Stimulated activated CD4-positive, alpha-beta T cell treated with anti-CD3 and anti-CD28 coated beads, Interleukin-15, amount 100 ng/mL, for 24 hours (primary cell): ENCODE measurements at places on chromosomes 5 and 9.

- no peak for DNase-seq
These were observed 847.7 kb downstream of the MAT2B start for GRCh38 chr5:164353155-164353554.

- no peak for DNase-seq
These were observed 7.9 kb upstream of the ENTREP1 start for GRCh38 chr9:69317081-69317480.

- no peak for DNase-seq
These were observed 133.3 kb upstream of the DPYSL3 start for GRCh38 chr5:147643142-147643541.

DNA sequence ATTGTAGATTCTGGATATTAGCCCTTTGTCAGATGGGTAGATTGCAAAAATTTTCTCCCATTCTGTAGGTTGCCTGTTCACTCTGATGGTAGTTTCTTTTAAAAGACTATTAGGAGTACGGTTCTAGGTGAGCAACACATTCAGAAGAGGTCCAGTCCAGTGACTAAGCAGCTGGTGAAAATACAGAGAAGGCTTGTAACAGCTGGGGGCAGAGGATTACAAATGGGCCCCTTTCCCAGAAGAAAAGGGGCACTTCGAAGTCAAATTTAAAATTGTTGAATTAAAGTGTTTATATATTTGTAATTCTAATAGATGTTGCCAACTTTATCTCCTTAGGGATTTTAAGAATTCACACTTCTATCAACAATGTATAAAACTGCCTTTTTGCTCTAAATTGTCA, 720.5 kb downstream of the TLE4 start:
- no peak for DNase-seq

GRCh38 chr9:81718244-81718643, 28.9 kb upstream of the TLE1 start:
- DNase-seq = no peak

DNA sequence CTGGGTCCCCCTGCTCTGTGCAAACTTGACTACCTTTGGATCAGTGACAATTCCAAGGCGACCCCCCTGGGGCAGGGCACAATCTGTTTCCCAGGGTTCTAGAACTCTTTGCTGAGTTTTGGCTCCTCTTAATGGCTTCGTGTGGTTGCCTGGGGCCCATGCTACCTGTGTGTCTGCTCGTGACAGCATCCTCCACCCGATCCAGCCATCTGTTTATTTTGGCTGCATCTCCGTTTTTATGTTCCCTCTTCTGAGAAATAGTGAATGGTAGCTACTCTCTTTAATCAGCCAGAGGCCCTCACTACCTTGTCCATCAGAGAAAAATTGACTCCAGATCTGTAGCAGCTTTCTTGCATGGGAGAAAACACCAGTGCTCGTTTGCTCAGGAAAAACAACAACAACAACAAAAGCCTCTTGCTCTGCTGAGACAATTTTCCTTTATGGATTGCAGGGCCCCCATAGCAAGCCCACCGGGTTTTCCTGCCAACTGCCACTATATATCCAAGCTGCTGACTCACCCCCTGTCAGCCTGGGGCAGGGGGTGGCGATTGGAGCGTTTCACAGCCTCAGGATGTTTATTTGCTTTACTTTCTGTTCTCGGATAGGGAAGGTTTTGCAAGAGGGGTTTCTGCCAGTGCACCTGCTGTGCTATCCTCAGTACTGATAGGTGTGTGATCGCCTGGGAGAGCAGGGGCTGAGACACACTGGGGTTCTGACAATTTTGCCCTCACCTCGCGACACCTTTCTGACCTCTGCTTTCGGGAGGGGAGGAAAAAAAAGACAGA, 607.8 kb downstream of the BNC2 start:
- no peak for DNase-seq

GRCh38 chr5:132965120-132965519, 1.7 kb upstream of the AFF4 start:
- no peak for DNase-seq

DNA sequence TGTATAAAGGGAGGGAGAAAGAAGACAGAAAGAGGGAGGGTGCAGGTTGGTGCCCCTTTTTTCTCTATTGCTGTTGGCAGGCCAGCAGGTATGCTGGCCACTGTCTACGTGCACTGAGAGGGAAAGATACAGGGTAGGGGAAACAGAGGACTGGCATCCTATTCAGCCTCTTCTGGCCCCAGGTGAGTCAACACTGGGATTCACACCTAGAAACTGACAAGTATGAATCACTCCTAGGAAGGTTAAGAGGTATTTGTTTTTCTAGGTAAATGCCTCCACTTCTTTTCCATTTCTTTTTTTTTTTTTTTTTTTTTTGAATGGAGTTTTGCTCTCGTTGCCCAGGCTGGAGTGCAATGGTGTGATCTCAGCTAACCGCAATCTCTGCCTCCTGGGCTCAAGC, 2.8 kb upstream of the UBAP1 start:
- DNase-seq = no peak

DNA sequence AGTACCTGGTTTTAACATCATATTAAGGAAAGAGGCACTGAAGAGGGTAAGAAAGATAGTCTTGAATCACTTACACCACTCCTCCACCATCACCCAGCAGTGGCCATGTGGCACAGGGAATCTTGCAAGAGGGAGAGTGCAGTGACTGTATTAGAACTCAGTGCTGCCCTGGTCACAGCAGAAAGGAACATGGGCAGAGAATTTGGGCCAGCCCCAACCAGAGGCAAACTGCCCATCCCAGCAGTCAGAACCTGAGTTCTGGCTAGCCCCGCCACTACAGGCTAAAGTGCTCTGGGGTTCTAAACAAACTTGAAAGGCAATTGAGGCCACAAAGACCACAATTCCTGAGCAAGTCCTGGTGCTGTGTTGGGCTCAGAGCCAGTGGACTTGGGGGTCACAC, 16.7 kb upstream of the EFNA5 start:
- no peak for DNase-seq

DNA sequence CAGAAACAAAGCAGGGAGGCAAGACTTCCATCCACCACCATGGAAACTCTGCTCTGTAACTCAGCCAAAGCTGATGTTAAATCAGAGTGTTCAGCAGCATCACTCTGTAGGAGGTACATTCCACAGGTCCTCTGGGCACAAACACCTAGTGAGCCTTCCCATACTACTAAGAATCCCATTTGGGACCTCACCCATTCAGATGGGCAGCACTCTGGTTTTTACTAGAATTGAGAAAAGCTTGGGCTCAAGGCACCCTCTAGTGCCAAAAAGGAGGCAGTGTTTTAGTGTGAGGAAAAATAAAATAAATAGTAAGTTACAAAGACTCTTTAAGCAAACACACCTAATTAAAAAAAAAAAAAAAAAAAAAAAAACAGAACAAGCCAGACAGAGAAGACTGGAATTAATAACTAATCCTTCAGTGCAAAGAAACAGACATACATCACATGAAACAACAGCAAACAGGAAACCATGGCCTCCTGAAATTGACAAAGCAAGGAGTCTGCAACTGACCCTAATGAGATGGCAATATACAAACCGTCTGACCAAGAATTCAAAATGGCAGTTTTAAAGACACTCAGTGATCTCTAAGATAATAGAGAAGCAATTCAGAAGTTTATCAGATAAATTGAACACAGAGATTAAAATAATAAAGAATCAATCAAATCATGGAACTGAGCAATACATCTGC, 159.5 kb downstream of the GNA14 start:
- DNase-seq = no peak

- DNase-seq = no peak
These were observed 1148.1 kb upstream of the ACO1 start for GRCh38 chr9:31236344-31236743.

GRCh38 chr5:177450667-177451424, 4.2 kb downstream of the PRR7 start:
- peak; percentile 3 for DNase-seq

- peak; percentile 45 for DNase-seq
These were observed 494 bp downstream of the CERT1 start for GRCh38 chr5:75510836-75511434.

DNA sequence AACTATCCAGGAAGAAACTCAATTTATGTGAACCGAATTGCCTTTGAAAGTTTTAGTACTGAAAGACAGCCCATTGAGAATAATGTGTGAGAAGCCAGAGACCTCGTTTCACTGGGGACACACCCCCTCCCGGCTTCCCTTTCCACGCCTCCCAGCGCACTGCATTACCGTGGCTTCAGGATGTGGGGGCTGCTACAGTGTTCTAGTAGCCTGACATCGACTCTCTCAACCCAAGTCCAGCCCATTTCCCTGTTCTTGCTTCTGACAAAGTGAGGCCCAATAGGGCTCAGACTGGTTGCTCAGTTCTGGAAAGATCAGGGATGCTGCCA, 3.5 kb downstream of the PAX5 start:
- peak; percentile 39 for DNase-seq

DNA sequence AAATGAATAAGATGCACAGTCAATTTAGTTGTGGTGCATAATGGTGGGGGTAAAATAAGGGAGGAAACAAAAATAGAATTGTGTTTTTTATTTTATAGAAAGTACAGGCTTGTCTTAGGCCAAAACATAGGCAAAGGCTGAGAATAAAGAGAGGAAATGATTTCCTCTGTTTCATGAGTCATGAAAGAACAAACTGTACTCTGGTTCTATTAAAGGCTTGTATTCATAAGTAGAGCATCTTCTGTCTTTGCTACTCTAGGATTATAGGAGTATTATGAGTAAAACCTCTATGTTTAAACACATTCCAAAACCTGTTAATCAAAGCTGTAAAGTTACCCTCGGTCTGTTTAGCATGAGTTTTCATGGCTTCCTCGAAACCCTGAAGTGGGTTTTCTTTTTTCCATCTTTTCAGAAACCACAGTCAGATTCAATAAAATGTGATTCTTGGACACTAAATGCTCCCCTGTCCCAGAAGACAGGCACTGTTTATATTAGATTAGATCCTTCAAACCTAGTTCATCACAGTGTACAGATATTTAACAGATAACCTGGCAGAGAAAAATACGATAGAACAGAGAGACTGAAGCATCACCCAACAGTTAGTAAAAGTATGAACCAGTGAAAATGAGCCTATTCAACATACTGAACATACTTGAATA, 473.9 kb upstream of the CYLC2 start:
- DNase-seq = no peak

DNA sequence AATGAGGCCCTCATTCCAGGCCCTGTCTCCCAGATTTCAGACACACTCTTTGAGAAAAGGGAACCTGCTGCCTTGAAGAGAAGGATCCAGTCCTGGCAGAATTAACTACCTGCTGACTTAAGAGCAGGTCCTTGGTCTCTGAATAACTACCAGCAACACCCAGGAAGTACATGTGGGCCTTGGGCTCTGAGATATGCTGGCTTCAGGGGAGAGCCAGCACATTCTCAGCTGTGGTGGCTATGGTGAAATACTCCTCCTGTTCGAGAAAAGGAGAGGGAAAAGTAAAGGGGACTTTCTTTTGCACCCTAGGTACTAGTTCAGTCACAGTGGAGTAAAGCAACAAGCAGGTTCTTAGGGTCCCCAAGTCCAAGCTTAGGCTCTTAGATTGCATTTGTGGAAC, 120.0 kb downstream of the HMHB1 start:
- DNase-seq = no peak

DNA sequence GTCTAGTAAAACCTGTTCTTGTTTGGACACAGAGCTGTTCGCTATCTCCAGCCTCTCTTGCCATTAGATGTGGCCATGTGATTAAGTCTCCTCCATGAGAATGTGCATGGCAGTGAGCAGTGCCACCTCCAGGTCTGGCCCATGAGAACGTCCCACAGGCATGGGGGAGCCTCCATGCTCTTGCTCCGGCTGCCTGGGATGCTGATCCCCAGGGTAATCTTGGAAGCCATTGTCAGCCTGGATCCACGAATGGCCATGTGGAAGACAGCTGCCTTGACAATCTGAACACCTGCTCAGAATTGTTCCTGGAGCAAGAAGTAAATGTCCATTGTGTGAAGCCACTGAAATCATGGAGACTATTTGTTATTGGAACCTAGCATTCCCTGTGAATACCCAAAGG, 83.5 kb downstream of the FSTL4 start:
- DNase-seq = no peak

DNA sequence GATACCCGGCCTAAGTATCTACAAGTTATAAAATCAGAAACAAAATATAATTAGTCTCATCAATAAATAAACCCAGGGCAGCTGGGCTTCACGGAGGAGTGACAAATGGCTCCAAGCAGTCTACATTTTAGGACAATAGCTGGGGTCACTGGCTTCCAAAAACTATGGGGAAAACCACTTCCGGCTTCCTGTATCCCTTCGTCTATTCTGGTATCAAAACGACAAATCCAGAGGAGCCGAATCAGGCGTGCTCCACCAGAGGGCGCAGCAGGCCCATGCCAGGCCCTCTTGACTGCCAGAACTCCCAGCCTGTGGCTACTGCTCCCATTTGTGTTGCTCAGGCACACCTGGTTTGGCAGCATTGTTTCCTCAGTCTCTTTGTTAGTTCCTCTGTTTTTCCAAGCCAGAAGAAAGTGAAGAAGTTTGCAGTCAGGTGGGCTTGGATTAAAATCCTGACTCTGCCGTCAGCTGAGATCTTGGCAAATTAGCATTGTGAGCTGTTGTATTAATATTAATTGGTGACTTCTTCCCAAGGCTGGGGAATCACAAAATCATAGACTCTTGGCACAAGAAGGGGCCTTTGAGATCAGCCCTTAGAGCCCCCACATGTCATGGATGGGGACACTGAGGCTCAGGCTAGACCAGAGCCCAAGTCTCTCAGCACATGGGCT, 11.6 kb upstream of the RAB14 start:
- peak; percentile 85 for DNase-seq

- DNase-seq = no peak
These were observed 67.1 kb upstream of the GOLPH3 start for GRCh38 chr5:32241034-32241783.

DNA sequence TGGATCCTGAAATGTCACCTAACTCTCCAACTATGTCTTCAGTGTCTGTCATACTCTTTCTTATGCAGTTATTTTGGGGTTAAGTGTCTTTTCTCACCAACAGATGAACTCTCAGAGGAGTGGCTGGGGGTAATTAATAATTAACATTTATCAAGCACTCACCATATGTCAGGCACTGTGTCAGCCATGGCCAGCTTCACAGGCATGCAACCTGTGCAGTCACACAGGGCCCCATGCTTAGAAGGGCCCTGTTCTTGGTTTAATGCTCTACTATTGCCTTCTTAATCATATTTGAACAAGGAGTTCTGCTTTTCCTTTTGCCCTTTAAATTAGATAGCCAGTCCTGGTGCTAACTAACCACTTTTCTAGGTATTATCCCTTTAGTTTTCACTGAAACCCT, 3.4 kb upstream of the GRPEL2 start:
- no peak for DNase-seq

DNA sequence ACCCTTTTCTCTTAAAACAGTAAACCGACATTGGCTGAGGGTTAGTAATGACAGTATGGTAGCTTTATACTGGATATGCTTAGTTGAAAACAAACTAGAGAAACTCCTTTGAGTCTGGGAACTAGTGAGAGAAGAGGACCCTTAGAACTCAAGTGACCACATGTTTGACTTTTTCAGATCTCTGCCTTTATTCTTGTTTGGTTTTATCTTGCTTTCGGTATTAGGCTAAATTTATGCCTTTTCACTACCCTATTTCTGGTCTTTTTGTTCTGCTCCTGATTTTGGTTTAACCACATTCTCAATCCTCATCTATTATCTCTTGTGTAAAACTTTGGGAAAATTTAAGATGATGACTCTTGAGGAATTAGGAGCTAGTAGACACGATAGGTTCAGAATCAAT, 11.0 kb downstream of the SNAPC3 start:
- DNase-seq = no peak

GRCh38 chr5:135434591-135435466, 12.3 kb downstream of the DCANP1 start:
- no peak for DNase-seq
